ENCODE measurements at places on chromosomes 7 and 10. TPM values are rescaled to one million over a fixed set of nuclear protein-coding genes. Genes with fewer than 3 reads are reported as not detected.

DNA sequence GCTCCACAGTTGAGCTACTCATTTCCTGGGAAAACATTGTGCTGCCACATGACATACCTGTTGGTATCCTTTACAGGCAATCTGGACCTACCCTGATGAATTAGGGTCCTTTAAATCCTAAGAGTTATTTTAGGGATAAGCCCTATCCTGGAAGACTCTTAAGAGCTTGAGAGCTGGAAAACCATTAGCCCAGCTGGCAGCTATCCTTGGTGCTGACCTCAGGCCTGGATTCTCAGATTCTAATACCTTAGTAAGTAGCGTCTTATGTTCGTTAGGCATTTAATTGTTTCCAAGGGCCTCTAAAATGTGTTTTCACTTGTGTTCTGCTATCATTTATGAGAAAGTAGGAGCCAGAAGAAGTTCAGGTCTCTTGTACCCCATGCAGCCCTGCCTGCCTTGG lies 93.0 kb upstream of the SORCS3 start:
- DNase-seq: no peak

The SVOPL gene
- total RNA-seq: not detected

DNA sequence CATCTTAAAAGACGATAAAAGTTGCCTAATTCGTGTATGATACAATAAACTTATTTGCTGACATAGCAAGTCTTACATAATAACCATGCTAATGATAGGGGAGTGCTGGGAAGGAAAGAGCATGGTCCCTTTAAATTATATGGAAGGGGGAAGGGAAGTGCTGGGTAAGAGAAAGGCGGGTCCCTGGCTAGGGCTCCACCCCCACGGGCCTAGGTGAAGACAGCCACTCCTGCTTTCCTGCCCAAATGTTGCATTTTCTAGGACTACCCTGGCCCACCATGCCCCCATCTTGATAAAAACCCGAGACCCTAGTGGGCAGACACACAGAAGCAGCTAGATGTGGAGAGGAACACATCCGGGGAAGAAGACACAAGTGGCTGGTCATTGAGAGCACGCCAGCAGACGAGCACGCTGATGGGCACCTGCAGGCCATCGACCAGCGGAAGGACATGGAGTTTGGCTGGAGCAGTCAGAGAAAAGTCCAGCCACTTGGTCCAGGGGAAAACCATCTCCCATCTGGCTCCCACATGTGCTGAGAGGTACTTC lies 328.7 kb downstream of the ARL4A start:
- no peak for DNase-seq

GRCh38 chr10:95864906-95865813 lies 42.6 kb upstream of the CC2D2B start:
- peak; percentile 46 for DNase-seq

GRCh38 chr10:130630135-130630534 lies 493.9 kb downstream of the GLRX3 start:
- no peak for DNase-seq

DNA sequence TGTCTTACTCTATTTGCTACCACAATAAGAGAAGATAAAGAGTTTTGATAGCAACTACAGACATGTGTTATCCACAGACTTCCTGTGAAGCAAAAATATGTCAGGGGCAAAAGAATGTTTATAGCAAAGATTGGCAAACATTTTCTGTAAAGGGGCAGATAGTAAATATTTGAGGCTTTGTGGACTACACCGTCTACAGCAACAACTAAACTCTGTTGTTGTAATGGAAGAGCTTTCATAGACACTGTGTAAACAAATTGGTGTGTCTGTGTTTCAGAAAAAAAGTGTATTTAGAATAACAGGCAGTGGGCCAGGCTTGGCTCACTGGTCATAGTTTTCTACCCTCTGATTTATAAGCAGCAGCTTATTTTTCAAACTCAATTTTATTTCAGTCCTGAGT lies 521.4 kb downstream of the ANKRD7 start:
- no peak for DNase-seq

DNA sequence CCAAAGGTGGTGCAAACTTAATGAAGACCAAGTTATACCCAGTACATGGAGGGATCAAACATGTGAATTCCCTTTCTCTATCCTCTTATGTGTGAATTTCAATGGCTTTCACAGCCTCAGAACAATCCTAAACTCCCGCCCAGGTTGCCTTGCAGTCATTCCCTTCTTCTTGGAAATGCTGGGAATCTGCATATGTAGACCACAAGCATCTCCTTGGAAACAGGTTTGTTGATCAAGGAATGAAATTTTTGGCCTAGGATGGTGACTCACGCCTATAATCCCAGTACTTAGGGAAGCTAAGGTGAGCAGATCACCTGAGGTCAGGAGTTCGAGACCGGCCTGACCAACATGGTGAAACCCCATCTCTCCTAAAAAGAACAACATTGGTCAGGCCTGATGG lies 77.8 kb upstream of the ABI1 start:
- DNase-seq: no peak

DNA sequence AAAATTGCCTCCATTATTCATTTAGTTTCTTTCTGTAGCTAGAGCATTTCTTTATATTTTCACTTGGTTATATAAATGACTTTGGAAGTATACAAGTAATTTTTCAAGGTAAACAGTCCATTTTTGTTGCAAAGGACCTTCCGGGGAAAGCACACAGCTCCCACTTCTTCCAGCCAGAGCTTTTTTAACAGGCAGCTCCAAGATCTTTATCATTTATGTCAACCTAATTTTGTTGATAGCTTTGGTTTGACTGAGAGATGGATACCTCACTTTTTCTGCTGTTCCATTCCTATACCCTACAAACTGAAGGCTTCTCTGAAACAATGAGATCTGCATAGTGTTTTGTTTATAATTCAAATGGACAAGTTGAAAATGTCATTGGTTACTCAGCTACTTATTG lies 49.3 kb upstream of the RAB11FIP2 start:
- DNase-seq: no peak

The EPHB6 gene
- total RNA-seq: 16.7 TPM

- DNase-seq: no peak
These were observed 91.8 kb downstream of the TRRAP start for GRCh38 chr7:98970016-98970615.

DNA sequence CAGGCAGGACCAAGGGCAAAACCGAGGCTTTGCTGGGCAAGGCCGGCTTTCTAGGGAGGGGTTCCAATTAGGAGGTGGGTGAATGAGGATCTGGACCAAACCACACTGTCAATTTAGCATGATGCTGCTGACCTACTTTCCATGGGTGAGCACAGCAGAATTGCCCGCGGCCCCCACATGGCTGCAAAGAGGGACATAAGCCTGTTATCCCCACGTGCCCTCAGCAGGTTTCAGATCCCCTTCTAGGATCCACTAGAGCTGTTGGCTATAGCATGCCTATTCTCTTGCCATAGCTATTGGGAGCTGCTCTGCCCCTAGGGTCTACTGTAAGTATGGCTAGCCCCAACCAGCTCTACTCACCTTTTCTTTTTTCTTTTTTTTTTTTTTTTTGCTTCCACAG lies 102.8 kb downstream of the COL13A1 start:
- no peak for DNase-seq

DNA sequence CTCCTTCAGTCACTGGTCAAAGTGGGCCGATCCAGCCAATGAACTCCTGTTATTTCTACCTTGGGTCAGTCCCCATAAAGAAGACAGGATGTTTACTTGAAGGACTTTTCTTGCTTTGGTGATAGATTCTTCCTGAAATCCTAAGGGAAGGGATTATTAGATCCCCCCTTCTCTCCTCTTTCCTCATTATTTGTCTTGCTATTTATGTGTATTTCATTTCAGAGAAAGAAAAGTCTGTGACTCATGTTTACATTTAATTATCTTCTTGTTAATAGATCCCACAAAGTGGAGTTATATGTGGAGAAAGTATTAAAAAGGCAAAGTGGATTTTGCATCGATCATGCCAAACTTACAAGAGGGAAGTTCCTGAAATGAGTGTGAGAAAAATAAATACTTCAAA lies 341.5 kb downstream of the PHTF2 start:
- no peak for DNase-seq

- no peak for DNase-seq
These were observed 29.6 kb downstream of the MKI67 start for GRCh38 chr10:128096486-128097199.

DNA sequence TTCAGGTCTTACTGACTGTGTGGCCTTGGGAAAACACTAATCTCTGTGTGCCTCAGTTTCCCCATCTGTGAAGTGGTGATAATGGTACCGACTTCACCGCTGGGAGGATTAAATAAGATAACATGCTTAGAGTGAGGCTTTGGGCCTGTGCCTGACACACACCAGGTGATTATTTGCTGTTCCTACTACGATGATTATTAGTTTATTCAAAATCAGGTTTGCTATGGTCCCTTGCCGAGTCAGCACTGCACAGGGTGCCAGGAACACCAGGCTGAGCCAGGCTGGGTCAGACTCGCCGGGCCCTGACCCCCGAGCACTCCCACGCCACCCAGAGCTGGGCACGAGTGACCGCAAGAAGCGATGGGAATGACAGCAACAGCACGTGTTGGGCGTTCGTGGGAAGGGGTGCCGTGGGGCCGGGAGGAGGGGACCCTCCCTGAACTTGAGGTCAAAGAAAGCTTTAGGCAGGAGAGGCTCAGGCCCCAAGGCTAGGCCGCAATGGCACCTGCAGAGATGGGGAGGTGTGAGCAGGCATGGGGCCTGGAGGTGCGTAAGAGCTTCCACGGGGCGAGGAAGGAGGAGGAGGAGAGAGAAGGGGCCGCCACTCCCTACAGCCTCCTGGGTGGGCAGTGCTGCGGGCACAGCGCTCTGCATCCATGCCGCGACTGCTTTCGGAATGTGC lies 325.4 kb downstream of the DNAJB6 start:
- no peak for DNase-seq

DNA sequence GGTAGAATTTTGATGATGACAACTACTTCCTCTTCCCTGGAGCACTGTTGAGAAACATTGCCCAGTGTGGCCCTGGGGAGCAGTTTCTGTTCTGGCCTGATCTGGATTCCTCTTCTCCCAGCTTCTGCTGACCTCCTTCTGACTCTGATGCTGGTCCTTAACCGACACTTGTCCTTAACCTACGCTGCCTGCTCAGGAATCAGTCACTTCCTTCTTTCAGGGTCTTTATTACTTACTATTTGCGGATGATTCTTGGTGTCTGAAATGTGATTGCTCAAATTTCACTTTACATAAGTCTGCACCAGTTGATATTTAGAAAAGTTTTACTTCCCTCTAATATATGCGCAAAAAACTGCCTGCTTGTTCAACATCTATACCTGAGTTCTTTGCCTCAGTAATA lies 164.1 kb downstream of the PTEN start:
- no peak for DNase-seq

GRCh38 chr10:45008524-45009161 lies 7.9 kb downstream of the ZNF22 start:
- peak; percentile 55 for DNase-seq

DNA sequence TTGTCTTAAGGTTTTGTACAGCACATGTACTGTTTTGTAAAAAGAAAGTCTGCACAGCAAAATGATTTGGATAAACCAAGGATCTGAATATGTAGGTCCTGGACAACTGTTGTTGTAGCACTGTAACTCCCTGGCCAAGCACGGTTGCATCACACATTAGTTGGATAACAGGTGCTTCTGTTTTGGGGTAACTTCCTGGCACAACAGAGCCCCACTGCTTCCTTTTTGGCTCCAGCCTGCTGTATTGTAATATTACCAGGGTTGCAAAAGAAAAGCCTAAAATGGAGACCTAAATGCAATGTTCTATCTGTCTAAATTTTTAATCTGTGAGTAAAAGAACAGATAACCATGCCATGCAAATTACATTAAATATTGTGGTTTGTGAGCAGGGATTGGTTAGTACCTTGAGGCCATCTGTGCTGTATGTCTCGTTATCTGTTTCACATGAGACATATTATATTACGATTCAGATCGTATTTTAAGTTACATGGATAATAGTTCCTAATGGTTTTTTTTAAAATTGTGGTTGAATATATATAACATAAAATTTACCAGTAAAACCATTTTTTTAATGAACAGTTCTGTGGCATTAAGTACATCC lies 27.5 kb upstream of the WAC start:
- DNase-seq: no peak

- DNase-seq: no peak
These were observed 141.5 kb downstream of the LRRN3 start for GRCh38 chr7:111232249-111233084.

The MACROH2A2 gene
- 21.1 TPM for total RNA-seq

DNA sequence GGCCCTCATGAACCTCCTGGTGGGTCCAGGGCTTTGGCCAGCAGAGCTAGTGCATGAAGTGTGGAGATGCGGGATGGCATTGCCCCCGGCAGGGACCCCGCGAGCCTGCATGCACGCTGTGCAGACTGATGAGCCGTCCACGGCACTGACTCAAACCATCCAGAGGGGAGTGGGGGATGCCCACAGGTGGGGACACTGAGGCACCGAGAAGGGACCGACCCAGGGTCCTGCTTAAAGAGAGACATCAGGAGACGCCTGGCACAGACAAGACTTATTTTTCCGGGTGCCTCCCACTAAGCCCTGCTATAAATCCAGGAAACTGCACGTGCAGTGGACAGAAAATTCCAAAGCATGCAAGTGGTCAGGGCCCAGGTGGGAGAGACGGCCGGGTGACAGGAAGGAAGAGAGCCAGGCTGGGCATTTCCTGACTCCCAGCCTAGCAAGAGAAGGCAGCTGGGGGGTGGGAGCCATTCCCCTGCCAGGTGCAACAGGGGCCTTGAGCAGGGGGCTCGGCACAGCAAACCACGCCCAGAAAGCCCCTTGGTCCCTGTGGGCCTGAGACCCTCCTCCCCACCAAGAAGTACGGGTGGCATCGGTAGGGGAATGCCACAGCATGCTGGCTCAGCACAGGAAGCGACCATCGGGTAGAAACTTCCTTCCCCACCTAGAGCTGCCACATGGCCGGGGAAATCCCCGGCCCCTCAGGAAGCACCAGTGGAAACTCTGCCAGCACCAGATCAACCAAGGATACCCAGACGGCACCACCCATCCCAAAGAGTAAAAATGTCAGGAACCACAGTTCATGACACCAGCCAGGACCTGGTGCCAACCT lies 91.5 kb downstream of the FOXL3 start:
- no peak for DNase-seq

The TAS2R60 gene
- not detected for total RNA-seq

The IFIT3 gene
- 11.1 TPM for total RNA-seq

The SGMS1 gene
- 36.9 TPM for total RNA-seq

The GNG11 gene
- total RNA-seq: 13.4 TPM

- DNase-seq: no peak
These were observed 108.3 kb downstream of the NKX6-2 start for GRCh38 chr10:132677473-132678227.

GRCh38 chr7:29270594-29271318 lies 76.2 kb downstream of the CHN2 start:
- DNase-seq: no peak

The FXYD4 gene
- 1.6 TPM for total RNA-seq

DNA sequence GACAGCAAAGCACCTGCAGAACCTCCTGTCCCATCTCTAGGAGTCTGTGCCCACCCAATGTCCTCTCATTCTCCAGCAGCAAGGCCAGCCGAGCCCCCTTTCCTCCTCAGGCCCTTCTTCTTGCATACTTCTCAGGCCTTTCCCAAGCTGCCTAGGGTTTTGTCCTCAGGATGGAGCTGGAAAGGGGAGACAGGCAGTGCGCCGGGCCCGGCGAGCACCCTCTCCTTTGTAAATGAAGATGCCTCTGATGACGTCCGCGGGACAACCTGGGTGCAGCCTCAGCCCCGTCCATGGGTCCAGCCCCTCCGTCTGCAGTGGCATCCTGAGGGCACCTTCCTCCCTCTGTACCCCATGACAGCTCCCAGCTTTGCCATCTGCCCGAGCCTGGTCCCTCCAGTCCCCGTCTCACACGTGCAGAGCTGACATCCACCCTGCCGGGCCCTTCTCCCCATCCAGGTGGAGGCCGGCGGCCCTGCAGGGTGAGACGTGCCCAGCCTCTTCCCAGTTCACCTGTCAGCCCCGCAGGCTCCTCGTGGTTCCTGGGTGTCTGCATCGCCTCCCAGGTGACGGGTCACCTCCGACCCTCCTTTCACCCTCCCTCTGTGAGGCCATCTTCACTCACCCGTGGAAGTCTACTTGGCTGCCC lies 36.4 kb downstream of the JAKMIP3 start:
- no peak for DNase-seq

The SORCS3 gene
- 0.17 TPM for total RNA-seq

Measured in mucosa of gallbladder (tissue), 1 donor.